ENCODE measurements at places on chromosomes 7 and 10.

DNA sequence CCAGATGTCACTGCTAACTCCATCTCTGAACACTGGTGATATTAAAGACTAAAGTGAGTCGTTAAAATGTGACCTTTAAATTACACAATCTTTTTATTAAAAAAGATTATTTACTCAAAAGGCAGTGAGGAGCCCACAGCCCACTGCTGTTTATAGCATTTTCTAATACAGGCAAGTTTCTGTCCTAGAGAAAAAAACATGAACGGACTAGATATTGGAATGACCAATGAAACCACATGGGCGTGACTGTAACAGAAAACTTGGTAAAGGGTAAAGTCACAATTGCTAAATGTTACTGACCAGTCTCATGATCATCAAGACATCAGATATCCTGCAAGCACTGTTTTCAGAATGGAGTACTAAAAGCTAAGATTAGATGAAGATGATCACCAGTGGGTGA lies 78.7 kb downstream of the FEZF1 start:
- no peak for DNase-seq

- DNase-seq = no peak
These were observed 2.7 kb upstream of the FRAT2 start for GRCh38 chr10:97336942-97337831.

- no peak for DNase-seq
These were observed 64.4 kb downstream of the DNAJB9 start for GRCh38 chr7:108634036-108634435.

GRCh38 chr7:80584778-80585177 lies 53.7 kb upstream of the CD36 start:
- no peak for DNase-seq

GRCh38 chr7:2638224-2638991 lies 6.6 kb downstream of the TTYH3 start:
- DNase-seq = no peak

GRCh38 chr10:75450075-75450445 lies 18.6 kb downstream of the LRMDA start:
- no peak for DNase-seq

- no peak for DNase-seq
These were observed 22.3 kb downstream of the MDFIC start for GRCh38 chr7:114943953-114944744.

DNA sequence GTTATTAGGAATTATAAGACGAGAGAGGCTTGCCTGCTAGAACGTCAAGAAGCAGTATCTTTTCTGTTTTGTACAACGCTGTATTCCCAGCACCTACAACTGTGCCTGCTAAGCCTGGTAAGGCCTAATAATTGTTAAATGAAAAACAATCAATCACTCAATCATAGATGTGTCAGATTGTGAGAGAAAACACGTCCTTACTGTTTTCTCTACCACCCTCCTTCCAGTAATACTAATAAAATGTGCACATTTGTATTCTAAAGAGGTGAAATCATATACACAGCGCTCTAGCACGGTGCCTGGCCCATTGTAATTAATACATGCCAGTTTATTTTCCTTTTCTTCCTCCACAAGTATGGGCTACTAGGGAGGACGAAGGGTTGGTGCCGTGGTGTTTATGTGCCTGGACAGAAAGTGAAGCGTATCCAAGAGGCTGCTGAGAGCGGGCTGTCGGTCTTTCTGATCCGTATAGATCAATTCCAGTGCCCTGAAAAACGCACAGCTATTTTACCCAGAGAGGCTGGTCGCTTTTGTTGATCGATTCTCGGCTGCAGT lies 1.5 kb upstream of the AUTS2 start:
- DNase-seq = no peak

GRCh38 chr10:63698787-63699150 lies 177.6 kb downstream of the REEP3 start:
- no peak for DNase-seq

GRCh38 chr10:34092891-34093290 lies 722.2 kb downstream of the PARD3 start:
- DNase-seq = no peak

DNA sequence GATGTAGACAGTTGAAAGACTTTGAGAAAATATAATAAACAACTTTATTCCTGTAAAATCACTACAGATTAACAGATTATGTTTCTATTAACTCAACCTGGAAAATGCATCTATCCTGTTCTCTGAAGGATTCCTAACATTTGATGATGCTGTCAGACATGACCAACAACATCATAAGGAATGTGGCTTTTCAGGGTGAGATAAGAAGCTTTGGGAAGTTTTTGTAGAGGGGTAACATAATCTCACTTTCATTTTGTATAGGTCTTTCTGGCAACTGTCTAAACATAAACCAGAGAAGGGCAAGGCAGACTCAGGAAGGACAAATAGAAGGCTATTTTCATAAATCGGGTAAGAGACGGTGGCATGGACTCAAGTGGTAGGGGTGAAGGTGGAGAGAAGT lies 112.2 kb downstream of the TES start:
- DNase-seq = no peak

DNA sequence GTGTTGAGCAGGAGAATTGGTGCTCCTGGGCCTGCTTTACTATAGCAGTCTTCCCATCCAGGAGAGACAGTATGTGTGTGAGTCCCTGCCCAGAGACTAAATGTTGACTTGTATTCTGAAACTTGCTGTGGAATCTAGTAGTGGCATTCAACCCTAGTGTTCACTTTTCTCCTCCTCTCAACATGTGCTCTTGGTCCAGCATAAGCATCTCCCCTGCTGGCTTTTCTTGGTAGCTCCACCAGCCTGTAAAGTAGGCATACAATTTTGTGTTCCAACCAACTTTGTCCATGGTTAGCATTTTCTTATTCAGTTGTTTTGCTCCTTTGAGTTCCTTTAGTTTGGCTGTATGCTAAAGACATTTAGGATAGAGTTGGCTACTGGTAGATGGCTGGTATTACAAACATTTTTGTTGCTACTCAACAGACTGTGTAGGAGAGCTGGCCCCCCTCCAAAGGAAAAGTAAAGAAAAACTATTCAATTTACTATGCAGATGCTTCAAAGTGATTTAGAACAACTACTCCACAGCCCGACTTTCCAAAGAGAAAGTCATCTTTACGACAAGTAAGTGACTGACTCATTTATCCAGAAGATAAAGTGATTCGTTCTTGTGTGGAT lies 46.0 kb downstream of the ASB4 start:
- DNase-seq = no peak

- DNase-seq = no peak
These were observed 17.0 kb downstream of the BCAP29 start for GRCh38 chr7:107596881-107597581.

- DNase-seq = no peak
These were observed 109.0 kb upstream of the PLXNA4 start for GRCh38 chr7:132685277-132685676.

GRCh38 chr7:98618786-98619185 lies 1.7 kb downstream of the NPTX2 start:
- DNase-seq = no peak

DNA sequence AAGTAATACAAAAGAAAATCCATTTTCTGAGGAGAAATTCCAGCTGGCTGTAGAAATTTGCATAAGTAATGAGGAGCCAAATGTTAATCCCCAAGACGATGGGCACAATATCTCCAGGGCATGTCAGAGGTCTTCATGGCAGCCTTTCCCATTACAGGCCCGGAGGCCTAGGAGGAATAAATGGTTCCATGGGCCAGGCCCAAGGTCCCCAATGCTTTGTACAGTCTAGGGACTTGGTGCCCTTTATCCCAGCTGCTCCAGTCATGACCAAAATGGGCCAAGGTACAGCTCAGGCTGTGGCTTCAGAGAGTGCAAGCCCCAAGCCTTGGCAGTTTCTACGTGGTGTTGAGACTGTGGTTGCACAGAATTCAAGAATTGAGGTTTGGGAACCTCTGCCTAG lies 182.5 kb downstream of the GPR158 start:
- no peak for DNase-seq

- DNase-seq = no peak
These were observed 345.0 kb upstream of the KLF6 start for GRCh38 chr10:4129866-4130477.

GRCh38 chr10:35495521-35496119 lies 109.5 kb upstream of the GJD4 start:
- DNase-seq = no peak

GRCh38 chr7:143126146-143126545 lies 5.7 kb upstream of the PIP start:
- no peak for DNase-seq

- no peak for DNase-seq
These were observed 90.3 kb upstream of the CTTNBP2 start for GRCh38 chr7:117963264-117964197.

DNA sequence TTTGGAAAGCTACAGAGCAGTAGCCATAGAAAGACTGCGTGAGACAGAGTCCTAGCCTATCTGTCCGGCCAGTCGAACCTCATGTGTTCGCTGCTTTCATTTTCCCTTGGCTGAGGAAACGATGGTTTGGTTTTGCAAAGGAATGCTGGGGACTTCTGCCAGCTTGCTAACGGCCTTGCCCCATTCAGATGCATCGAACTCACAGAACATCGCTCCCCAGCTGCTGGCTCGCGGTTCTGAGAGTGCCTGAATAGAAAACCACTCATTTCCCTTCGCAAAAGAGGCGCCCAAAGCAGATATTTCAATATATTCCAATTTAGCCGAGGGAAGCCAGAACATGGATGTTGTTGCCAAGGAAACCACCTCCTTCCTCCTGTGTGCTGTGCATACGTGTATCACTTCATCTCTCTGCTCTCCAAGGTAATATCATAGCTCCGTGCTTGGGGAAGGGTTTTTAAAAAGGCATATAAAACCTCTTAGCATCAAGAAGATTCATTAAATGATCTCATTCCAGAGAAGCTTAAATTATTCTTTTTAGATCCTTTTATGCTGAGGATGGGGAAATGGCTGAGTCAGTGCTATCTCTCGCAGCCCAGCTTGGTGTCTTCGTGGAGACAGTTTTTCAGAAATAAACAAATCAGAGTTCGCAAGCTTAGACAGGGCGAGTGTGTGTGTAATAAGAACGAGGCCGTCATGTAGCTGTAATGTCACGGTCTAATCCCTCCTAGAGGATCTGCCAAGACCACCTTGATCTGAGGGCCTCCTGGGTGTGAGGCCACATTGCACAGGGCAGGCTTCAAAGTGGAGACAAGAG lies 215.2 kb downstream of the RPS24 start:
- no peak for DNase-seq

DNA sequence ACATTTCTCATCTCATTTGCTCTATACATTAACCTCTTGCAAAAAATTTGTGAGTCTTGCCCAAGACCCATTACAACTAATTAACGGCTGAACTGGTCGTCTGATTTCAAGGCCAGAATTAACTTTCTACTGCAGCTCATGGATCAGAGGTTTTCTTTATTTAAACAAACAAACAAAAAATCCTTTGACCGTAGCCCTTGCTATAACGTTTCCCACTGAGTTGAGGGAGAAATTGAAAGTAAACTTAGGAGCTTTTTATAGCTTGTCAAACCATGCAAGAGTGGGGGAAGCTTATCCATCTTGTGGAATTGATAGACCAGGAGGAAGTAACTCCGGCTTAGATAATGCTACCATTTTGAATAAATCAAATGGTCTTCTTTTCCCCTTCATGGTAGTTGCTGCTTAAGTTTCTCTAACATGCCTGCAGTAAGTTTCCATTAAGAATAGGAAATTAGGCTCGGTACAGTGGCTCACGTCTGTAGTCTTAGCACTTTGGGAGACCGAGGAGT lies 3.3 kb downstream of the SRGN start:
- no peak for DNase-seq

DNA sequence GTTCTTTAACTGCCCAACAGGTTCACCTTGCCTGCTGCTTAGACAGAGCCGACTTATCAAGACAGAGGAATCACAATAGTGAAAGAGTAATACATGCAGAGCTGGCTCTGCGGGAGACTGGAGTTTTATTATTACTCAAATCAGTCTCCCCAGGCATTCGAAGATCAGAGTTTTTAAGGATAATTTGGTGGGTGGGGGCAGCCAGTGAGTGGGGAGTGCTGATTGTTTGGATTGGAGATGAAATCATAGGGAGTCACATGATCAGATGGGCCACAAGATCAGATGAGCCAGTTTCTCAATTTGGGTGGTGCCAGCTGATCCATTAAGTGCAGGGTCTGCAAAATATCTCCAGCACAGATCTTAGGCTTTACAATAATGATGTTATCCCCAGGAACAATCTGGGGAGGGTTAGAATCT lies 131.3 kb downstream of the AKR1D1 start:
- DNase-seq = no peak

DNA sequence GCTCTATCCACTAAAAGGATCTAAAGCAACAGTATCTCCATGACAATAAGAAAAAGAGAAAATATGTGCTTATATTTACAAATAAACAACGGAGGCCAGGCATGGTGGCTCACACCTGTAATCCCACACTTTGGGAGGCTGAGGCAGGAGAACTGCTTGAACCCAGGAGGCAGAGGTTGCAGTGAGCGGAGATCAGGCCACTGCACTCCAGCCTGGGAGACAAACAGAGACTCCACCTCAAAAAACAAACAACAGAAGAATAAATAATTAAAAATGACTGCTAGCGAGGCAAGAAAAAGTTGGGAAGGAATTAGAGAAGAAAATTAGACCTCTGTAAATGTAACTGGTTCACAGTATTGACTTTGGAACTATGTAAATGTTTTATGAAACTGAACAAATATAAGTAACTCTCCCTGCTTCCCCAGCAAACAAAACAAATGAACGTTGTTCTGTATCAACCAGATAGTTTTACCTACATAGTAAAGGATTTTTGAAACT lies 17.1 kb downstream of the TRIM24 start:
- DNase-seq = no peak

DNA sequence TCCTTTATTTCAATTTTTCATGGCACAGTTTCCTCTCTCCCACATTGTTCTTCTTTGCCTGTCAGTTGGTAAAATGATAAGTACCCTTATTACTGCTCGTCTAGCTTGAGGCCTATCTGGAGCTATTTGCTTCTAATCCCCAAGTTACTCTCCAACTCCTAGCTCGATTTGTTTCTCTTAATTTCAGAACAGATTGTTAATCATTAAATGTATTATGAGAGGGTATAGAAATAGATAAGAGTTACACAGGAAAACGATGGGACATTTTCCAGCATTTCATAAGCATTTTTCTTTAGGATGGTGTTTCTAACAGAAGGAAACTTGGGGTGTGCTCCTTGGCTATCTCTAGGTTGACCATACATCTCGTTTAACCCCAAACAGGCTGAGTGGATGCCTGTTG lies 540.5 kb upstream of the FZD8 start:
- DNase-seq = no peak

GRCh38 chr10:126536148-126536547 lies 134.3 kb downstream of the C10orf90 start:
- DNase-seq = no peak

DNA sequence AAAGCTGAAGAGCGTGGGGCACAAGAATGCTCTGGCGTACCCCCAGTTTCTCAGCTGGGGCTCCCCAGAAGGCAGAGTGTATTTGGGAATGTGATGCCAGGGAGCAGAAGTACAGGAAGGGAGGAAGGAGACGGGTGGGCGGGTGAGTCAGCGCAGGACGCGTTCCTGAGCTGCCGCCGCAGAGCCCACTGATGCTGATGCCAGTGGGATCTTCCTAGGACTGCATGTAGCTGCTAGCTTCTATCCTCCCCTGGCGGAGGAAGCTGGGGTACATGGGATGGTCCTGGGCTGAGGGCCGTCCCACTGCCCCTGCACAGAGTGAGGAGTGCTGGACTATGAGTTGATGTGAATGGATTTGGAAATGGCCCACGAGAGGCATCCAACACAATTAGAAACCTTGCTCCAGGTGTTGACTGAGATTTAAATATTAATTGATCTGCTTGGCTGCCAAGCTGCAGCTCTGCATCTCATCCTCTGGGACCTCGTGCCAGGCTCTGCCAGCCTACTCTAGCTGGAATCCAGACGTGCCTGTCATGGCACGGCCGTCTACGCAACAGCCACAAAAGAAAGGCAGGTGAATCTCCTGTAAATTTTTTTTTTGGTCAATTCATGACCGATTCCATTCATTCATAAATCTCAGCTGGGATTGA lies 66.2 kb upstream of the RHEB start:
- no peak for DNase-seq
